Stimulated activated CD4-positive, alpha-beta T cell treated with anti-CD3 and anti-CD28 coated beads, TNF-alpha, amount 100 ng/mL, for 1 hour (primary cell): ENCODE measurements at places on chromosomes 4 and X.

- no peak for DNase-seq
Measured at GRCh38 chrX:153465691-153466380, 4.5 kb downstream of the HAUS7 start.

DNA sequence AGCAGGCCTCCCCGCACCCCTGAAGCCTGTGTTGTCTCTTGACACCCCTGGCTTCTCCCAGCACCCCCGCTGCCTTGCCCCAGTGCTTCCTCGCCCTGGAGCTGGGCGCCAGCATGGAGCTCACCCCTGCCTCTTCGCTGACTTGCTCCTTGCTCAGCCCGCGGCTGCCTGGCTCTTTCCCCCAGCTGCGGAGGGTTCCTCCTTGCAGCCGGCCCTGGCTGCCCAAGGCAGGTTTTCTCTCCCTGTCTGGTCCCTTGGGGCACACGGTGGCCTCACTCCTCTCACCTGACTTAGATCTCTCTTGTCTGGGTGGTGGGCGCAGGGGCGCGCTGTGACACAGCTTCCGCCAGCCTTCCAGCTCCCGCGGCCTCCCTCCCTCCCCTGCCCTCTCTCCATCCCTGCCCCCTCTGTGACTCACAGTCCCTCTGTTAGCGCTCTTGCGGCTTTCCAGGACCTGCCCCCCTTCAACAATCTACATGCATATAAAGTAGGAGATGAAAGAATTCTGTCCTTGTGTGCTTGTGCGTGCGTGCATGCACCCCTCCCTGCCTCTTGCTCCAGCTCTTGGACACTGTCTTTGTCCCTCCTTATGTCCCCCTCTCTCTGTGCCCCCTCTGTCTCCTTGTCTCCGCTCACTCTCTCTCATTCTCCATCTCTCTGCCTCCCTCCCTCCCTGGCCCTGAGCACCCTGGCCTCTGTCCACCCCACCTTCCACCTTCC lies 2.2 kb downstream of the PLXNB3 start:
- DNase-seq, result no peak

- DNase-seq, result no peak
Measured at GRCh38 chr4:73676861-73677323, 56.7 kb upstream of the RASSF6 start.

DNA sequence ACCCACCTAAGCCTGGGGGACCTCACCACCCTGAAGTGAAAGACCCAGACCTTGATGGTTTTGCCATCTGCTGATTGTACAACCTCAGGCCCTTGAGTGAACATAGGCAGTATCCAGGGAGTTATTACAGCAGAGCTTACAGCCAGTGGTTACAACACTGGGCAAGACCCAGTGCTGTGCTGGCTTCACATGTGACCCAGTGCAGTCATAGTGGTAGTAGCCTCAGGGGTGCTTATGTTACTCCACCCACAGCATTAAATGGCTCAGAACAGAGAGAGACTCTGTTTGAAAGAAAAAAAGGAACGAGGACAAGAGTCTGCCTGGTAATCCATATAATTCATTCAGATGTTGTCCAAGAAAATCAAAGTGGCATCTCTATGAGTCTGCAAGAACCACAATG lies 45.2 kb upstream of the DACH2 start:
- no peak for DNase-seq

GRCh38 chr4:150826306-150826705 lies 188.8 kb downstream of the LRBA start:
- no peak for DNase-seq

GRCh38 chr4:187685247-187685646 lies 310.3 kb upstream of the ZFP42 start:
- no peak for DNase-seq

GRCh38 chrX:155612312-155613224 lies at the start of gene TMLHE:
Gene TMLHE, minus strand, starts transcription at chrX:155612952. Its CDS starts 67,676 bp downstream, at chrX:155545276.
- peak; percentile 22 for DNase-seq

GRCh38 chr4:48858130-48858529 lies 27.2 kb downstream of the OCIAD1 start:
- DNase-seq, result no peak

DNA sequence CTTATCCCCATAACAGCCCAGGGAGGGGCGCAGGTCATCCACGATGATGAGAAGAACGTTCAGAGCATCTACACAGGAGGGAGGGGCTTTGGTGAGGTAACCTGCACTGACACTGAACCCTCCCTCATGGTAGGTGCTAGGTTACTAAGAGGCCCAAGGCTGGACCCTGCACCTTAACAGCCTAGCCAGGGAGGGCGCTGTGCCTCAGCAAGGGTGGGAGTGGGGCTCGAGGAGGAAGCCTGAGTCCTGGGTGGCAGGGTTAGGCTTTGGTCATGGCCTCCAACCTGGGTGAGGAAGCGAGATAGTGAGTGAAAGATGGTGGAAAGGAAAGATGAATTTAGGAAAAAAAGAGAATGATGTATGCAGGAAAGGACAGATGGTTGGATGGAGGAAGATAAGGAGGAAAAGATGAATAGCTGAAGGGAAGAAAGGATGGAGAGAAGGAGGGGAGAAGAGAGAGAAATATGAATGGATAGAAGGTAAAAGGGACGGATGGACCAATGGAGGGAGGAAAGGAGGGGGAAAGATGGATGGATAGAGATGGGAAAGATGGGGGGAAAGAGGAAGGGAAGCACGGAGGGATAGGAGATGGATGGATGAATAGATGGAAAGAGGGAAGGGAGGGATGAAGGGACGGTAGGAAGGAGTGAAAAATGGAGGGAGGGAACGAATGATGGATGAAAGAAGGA lies 736 bp downstream of the IDS start:
- DNase-seq, result no peak

DNA sequence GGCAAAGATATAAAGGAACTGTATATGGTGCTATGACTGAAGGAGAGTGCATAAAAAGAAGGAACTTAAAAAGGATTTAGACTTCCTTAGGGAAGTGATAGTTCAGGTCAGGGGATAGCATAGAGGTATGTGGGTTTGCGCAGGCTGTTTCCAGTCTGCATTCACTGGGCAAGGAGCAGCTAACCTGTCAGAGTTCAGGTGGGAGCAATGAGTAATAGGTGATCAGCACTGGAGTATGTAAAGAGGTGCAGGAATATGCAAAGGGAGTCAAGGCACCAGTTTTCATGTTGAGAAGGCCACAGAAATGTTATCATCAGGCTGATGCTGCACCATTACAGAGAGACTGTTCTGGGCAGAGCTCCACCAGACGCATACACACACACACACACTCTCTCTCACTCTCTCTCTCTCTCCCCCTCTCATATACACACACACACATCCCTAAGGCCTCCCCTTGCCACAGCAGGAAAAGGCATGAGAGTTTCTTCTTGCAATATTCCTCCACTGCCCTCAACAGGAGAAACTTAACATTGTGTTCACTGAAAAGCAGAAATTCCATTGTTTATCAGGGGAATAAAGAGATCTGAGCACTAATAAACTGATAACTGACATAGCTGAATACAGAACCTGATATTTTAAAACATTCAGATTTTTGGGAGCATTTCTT lies 256.4 kb upstream of the GRID2 start:
- no peak for DNase-seq

DNA sequence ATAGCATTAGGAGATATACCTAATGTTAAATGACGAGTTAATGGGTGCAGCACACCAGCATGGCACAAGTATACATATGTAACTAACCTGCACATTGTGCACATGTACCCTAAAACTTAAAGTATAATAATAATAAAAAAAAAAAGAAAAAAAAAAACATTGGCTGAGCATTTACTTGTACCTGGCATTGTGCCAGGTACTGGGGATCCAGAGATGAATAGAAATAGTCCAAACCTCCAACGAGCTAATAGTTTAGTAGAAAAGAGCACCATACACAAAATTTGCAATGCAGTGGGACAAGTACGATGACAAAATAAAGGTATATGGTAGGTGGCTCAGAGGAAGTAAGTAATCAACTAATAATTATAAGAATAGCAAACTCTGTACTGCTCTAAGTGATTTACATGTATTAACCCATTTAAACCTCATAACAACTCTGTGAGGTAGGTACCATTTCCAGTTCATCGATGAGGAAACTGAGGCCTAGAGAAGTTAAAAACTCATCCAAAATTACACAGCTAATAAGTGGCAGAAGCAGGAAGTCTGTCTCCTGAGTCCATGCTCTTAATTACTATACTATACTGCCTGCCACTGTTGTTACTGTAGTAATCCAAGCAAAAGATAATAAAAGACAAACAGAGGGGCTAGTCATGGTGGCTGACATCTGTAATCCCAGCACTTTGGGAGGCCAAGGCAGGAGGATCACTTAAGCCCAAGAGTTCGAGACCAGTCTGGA lies 319.3 kb downstream of the OPHN1 start:
- no peak for DNase-seq
